ENCODE measurements at places on chromosomes 7 and 10.

- ATAC-seq = no peak
These were observed 84.6 kb downstream of the ICA1 start for GRCh38 chr7:8177109-8177933.

GRCh38 chr10:104834580-104834979 is 193.5 kb downstream of the SORCS3 start:
- no peak for ATAC-seq

DNA sequence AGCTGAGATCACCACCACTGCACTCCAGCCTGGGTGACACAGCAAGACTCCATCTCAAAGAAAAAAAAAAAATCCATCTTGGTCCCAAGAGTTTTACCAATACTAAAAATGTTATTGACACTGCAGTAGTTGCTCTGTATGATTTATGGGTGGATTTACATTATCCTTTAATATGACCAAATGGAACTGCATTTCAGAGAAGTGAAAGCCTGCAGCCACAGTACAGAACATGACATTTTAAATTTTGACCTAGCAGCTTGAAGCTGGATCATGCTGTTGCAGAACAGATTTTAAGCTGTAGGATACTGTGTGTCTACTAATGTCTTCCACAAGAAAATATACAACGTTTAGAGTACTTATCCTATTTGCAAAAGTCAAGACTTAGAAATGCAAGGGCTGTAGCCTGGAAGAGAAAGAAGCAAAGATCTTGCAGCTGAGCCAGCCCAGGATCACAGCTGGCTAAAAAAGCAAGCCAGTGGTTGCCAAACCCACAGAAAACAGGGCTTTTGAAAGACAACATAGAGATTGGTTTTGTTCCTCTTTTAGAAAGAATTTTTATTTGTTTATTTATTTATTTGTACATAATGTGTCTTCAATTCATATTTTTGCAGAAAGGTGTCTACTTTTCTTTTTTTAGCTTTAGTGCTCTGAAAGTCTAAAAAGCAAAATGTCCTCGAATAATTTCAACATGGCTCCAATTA is 55.2 kb upstream of the WNT16 start:
- ATAC-seq = no peak

GRCh38 chr10:79498291-79498829 is 14.0 kb upstream of the EIF5AL1 start:
- no peak for ATAC-seq

- no peak for ATAC-seq
These were observed 260.2 kb upstream of the PRKCQ start for GRCh38 chr10:6840201-6840691.

- no peak for ATAC-seq
These were observed 15.6 kb upstream of the INMT start for GRCh38 chr7:30736291-30736690.

DNA sequence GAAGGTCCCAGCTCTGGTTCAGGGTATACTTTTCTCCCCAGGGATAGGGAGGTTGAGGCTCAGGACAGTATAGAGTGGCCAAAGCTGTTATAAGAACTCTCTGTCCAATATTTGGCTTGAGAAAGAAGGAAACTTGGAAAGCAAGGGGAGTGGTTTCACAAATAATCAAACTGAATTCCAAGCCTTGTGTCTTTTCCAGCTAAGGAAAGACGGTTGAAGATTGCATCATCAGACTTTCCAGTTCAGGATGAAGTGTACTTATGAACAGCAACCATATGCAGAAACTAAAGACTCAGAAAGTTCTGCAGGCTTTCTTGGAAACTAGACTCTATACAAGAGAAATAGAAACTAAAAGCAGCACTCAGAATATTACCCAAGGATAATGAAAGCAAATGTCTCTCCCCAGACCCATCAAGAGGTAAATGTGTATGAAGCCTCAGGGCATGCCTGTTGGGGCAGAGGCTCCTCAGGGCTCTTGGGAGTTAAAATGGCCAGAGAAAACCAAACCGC is 46.4 kb downstream of the RAMP3 start:
- no peak for ATAC-seq

DNA sequence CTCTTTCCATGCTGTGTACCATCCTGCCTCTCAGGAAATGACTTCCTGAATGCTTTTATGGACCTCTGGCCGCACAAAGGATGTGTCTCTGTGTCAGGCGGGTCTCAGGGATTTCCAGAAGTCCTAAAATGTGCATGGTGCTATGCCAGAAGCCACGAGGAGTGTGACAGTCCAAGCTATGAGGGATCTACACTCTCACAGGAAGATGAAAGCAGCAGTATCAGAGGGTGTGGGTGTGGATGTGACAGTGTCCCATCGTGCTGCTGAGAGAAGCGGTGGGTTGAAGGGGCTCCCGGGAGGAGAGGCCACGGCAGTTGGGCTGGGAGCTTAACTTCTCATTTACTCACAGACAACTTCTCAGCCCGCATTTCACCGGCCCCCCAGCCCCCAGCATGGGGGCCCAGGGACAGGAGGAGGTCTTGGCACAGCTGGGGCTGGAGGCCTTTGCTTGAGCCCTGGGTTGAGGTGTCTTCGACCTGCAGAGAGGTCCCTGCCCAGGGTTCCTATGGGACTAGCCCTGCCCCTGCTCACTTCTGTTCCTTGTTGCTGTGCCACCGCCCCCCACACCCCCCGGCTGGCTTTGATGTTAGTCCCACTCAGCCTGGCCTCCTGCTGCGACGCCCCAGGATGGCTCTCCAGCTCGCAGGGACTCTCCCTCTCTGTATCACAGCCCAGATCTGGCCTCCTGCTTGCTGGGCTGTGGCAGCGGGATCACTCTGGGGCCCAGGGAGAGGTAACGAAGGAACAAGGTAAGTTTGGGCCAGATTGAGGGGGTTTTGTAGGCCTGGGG is 30.8 kb upstream of the EMX2 start:
- ATAC-seq = no peak

DNA sequence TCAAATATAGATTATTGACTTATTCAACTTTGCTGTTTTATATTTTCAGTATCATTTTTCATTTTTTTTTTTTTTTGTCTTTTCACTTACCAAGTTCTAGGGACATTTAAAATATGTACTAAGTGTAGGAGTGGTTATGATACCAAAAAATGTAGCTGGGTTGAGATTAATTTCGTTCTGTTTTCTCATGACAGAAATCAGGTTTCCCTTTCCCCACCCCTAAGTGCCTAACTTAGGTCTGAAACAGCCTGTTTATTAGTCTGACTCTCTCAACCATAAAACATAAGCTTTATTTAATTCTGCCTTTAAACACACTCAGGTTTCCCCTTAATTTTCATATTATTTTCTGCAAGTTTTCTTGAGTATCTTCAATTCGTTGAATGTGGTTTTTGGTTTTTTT is 22.1 kb downstream of the TMEM106B start:
- no peak for ATAC-seq

GRCh38 chr10:35218339-35218955 is 91.8 kb downstream of the CREM start:
- ATAC-seq = peak; percentile 94

GRCh38 chr7:101172854-101173751 is 7.0 kb downstream of the NAT16 start:
- no peak for ATAC-seq

- ATAC-seq = no peak
These were observed 124.4 kb upstream of the RNF32 start for GRCh38 chr7:156515911-156516790.

- peak; percentile 73 for ATAC-seq
These were observed at the start of gene NXPH1 for GRCh38 chr7:8433477-8434289. Gene NXPH1 (plus strand): TSS chr7:8433609.

- no peak for ATAC-seq
These were observed 526.1 kb downstream of the CALN1 start for GRCh38 chr7:71886046-71886445.

- ATAC-seq = no peak
These were observed 22.4 kb upstream of the IFIT2 start for GRCh38 chr10:89279421-89279869.

- ATAC-seq = no peak
These were observed 86.3 kb upstream of the MKLN1 start for GRCh38 chr7:131241386-131241785.

- ATAC-seq = no peak
These were observed 280.1 kb downstream of the TCF7L2 start for GRCh38 chr10:113230011-113230610.

DNA sequence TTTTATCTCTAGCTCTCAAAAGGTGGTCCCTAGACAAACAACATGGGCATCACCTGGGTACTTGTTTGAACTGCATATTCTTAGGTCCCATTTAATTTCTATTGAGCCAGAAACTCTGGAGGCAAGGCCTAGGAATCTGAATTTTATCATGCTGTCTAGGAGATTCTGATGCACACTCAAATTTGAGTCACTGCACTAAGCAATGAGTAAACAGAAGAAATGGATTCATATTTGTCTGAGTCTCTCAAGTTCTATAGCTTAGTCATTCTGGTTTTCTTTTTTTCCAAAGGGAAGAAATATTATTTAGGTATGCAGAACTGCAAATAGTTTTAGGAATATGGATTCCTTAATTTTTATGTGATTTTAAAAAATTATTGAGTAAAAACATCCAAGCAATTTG is 185.5 kb downstream of the SEMA3A start:
- ATAC-seq = peak; percentile 53

DNA sequence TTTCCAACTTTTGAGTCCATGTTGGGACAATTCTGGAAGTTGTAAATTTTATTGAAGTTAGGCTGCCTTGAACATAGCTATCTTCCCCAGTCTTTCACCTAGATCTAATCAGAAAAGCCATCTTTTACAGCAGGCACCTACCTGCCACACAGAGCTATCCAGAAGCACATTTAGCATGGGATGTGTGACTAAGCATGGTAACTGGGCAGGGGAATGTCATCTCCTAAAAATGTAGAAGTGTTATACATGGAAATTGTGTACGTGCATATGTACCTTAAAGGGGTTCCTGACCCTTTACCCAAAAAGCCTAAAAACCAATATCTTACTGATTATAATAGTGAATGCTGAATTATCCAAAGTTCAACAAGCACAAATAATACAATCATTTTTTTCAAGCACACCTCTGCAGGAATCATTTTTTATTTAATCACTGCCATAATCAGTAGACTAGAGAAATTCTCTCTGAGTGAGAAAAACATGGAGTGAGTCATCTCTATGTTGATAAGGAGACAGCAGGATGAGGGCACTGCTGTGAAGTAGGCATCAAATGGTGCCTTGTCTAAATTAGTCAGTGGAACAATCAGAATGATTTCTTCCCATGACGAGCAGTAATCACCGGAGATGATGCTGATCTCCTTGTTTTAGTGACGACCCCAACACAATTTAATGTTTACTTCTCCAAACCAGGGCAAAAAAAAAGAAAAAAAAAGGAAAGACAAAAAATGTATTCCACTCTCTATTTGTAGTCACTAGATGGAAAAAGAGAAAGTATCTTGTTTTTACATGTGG is 75.9 kb downstream of the SORBS1 start:
- ATAC-seq = no peak

DNA sequence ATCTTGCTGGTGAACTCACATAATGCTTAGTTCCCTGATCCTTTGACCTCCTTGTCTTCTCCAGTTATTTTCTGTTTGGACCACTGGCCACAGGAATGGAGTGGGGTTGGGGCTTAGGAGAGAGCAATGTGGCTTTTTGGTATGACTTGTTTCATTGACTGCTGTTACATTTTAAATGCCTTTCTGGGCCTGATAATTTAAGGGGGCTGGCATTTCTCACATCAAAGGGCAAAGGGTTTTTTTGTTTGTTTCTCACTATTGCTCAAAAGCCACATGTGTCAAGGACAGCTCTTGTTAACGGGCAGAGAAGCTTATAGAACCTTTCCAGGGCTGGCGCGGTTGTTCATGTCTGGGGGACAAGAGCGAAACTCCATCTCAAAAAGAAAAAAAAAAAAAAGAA is 161.2 kb upstream of the TNRC18 start:
- no peak for ATAC-seq

DNA sequence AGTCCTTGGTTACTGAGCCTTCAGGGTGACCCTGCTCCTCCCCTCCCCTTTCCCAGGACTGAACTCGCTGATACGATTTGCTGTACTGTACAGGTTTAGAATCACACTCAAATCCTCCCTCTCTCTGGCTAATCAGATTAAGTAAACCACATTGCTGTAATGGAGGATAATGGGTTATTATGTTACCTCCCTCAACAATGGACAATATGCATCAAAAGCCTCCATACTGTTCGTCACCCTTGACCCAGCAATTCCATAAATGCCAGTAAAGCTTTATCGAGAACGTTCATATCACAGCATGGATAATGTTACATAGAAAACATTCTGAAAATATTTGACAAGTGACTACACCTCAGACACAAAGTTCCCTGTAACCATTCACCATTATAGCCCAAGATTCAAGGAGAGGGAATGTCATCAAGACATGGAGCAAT is 61.7 kb downstream of the FAM107B start:
- ATAC-seq = peak; percentile 54

DNA sequence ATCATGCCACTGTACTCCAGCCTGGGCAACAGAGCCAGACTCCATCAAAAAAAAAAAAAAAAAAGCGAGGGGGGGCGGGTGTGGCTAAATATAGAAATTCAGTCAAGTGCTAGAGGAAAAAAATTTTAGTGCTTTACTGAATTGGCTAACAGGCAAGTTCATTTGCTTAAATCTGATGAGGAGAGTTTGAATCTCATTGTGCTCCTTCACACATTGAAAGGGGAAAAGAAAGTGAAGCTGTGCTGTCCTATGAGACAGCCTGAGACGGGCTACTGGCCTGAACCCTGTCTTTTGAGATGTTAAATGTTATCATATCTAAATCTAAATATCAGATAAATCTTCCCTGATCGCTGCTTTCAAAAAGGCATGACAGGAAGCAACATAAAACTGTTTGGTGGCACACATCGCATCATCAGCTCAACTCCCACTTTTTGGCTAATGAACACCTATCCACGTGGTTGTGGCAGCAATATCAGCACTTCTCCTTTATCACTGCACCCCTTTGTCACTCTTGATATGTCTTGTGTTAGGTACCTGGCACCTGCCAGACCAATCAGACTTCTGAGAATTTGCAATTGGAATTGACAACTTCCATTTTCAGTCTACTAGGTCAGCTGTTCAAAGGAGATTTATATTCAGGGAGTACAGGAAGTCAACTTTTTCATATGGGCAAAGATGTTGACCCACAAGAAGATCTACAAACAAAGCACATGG is 14.0 kb upstream of the IFIT1B start:
- ATAC-seq = no peak

DNA sequence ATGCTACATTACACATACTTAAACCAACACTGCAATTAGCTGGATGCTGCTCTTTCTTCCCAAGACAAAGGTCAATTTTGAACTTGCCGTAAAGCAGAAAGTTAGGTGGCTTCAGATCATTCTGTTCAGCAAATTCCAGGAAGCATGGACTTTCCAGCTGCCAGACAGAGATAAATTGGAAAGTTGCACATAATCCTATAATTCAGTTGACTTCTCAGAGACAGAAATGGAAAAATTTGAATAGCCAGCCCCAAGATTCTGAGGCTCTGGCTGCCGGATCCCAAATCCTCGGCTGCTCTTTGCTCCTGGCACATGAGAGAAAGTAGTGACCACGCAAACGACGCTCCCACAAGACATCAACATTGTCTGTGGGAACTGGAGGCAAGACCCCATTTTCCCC is 105.0 kb upstream of the VIPR2 start:
- ATAC-seq = no peak
